Pulmonary artery endothelial cell (primary cell): ENCODE measurements at places on chromosomes 13 and 19. TPM values are rescaled to one million over a fixed set of nuclear protein-coding genes. Genes with fewer than 3 reads are reported as not detected.

GRCh38 chr13:38180126-38180525 lies 169.5 kb upstream of the UFM1 start:
- no peak for DNase-seq

- peak; percentile 29 for DNase-seq
Observed at GRCh38 chr19:56333506-56333905, 18.9 kb upstream of the ZSCAN5A start.

DNA sequence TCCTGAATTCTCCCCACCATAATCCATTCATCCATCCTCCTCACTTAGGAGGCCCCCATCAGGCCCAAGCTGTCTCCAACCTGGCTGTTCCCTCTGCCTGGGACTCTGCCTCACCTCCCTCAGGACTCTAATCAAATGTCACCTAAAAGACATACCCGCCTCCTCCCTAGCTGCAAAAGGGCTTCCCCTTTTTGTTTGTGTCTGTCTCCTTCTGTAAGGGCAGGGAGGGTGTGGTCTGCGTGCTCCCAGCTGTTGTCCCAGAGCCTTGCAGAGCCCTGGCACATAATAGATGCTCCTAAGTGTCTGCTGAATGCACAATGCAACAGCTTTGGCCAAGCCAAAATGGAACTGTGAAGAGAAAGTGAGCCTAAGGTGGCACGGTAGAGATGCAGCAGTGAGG lies 4.4 kb downstream of the TRIR start:
- DNase-seq: no peak

GRCh38 chr19:6587998-6588507 lies 2.9 kb downstream of the CD70 start:
- no peak for DNase-seq

DNA sequence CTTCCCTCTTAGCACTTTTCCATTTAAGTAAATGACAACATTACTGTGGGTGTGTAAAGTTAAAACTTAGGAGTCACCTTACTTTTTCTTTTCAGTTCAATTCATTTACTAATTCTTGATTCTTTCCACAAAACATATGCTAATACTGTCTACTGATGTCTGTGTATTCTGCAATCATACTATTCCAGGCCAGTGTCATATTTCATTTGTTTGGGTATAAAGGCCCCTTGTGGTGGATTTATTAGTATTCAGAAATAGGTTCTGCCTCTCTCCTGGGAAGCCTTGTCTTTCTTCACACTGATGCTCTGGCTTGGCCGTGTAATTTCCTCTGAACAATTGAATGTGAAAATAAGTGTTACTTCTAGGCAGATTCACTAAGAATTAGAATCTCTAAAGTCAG lies 621.9 kb upstream of the SPRY2 start:
- no peak for DNase-seq

DNA sequence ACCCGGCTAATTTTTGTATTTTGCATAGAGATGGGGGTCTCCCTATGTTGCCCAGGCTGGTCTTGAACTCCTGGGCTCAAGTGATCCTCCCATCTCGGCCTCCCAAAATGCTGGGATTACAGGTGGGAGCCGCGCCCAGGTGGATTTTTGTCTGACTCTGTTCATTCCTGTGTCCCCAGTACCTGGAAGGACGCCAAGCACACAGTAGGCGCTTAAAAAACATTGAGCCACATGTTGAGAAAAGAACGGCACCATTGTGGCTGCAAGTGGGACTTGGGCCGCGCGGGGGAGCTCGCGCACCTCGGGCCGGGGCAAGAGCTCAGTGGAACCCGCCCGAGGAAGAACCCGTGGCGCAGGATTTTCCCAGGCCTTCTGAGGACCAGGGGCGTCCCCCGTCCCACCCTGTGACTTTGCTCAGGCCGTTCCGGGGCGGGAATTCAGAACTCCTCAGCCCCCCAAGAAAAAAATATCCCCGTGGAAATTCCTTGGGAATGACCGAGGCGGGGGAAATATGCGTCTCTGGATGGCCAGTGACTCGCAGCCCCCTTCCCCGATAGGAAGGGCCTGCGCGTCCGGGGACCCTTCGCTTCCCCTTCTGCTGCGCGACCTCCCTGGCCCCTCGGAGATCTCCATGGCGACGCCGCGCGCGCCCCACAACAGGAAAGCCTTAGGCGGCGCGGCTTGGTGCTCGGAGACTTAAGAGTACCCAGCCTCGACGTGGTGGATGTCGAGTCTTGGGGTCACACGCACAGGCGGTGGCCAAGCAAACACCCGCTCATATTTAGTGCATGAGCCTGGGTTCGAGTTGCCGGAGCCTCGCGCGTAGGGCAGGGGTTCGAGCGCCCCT lies 1.4 kb upstream of the ICAM1 start:
- DNase-seq: peak; percentile 79

PCDH20 gene
- not detected in 2 replicates for total RNA-seq
